CD4-positive, alpha-beta T cell treated with Interleukin-15 for 4 hours (primary cell): ENCODE measurements at places on chromosomes 1 and 21.

GRCh38 chr1:12148160-12148957, 18.4 kb upstream of the TNFRSF1B start:
- no peak for DNase-seq

DNA sequence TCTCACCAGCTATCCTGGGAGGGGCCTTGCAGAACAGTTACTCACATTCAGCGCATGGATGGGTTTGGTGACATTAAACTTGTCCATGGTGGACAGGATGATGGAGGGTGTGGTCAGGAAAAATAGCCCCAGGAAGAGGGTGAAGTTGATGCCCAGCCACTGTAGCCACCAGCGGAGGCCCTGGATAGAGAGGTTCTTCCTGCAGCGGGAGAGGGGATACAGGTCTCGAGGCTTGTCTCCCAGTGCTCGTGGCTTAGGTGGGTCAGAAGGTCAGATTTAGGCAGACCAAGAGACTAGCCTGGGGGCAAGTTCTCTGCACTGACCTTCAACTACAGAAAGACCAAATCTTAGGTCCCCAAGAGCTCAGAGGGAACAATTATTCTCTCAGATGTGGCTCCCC, 23.0 kb downstream of the TMEM63A start:
- DNase-seq, result no peak

- DNase-seq, result no peak
These were observed 12.6 kb upstream of the POU2F1 start for GRCh38 chr1:167207940-167208623.

DNA sequence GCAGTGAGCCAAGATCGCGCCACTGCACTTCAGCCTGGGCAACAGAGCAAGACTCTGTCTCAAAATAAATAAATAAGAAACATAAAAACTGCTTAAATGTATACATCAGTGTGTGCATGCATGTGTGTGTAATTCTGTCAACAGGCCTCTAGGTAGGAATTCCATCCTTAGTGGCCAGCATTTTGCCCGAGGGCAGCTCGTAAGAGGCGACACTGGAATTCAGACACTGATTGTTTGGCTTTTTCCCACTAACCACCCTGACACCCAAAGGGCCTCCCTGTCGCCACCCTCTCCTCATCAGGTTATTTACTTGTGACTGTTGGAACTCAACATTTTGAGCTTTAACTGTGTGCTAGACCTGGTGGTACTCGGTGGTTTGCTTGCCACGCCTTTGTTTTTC, 64.0 kb upstream of the KIF1B start:
- DNase-seq, result no peak

- no peak for DNase-seq
These were observed 34.1 kb downstream of the KRTAP20-3 start for GRCh38 chr21:30676737-30677136.

- DNase-seq, result no peak
These were observed 64.9 kb downstream of the SLC45A1 start for GRCh38 chr1:8382608-8383505.
